ENCODE measurements at places on chromosomes 16 and 17.
A peak's percentile ranks its signal among the peaks of the same experiment; 100 is the strongest.

DNA sequence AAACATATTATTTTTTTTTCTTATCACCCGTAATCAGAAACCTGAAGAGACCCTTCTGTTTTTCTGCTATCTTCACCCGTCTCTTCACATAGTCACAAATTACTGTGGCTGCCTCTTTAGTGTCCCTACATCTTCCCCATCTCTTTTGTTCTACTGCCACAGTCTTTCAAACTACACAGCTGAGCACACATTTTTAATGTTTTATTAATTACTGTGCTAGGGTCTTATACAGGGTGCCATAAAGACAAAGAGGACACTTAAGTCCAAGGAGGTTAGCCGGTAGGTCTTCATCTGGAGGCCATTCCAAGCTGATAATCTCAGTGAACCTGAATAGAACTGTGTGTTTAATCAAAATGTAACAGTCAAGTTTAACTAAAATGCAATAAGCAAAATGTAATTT is 20.7 kb downstream of the CNTNAP4 start:
- no peak for DNase-seq

- DNase-seq, result no peak
Observed at GRCh38 chr17:17966399-17966798, 5.8 kb downstream of the TOM1L2 start.

GRCh38 chr17:51630101-51630671 is 369.8 kb downstream of the UTP18 start:
- no peak for DNase-seq

DNA sequence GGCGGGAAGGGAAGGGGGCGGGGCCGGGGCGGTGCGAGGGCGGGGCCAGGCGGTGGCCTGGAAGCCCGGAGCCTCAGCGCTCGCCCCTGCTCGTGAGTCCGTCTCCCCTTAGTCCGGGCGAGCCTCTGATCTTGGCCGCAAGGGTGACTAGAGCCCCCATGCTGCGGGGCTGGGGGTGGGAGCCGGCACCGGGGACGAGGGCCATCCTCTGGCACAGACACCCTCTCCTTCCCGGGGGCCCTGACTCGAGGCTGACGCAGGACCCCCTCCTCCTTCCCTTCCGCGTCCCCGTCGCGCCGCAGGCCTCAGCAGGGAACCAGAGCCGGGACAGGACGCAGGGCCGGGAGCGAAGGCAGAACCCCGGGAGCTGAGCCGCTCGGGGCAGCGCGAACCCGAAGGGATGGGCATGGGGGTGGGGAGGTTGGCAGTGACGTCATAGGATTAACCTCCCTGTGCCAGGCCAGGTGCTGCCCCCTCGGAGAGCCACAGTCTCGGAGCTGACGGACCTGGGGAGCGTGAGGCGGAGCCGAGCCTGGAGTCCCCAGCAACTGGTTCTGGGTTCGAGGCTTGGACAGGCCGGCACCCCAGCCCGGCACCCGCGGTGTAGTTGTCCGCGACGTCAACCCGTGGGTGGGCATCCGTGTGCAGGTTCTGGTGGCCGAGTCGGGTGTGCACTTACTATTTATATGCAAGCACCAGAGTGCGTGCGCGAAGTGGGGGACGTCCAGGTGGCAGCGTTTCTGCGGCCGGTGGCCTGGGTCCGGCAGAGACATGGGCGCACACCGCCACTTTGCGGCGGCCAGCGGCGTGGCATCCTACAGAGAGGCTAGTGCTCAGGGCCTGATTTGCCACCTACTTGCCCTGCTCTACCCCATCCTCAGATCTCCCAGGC is 503 bp upstream of the PLCD3 start:
- peak; percentile 97 for DNase-seq

All from esophagus muscularis mucosa (tissue), 4 donors.